ENCODE measurements at places on chromosomes 16 and 17. TPM values are rescaled to one million over a fixed set of nuclear protein-coding genes. Genes with fewer than 3 reads are reported as not detected.

DNA sequence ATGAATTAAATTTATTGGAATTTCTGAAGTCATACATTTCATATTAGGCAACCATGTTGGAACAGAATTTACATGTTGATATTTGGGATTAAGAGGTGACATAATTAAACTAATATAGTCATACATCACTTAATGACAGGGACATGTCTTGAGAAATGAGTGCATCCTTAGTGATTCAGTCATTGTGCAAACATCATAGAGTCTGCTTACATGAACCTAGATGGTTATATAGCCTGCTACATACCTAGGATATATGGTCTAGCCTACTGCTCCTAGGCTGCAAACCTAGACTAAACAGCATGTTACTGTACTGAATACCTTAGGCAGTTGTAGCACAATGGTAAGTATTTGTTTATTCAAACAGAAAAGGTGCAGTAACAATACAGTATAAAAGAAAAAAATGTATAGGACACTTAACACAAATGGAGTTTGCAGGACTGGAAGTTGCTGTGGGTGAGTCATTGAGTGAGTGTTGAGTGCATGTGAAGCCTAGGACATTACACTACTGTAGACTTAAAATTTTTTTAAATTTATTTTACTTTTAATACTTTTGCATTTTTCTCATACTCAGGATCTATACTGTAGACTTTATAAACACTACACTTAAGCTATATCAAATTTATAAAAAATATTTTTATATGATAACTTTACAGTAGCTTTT, 85.6 kb downstream of the OMG start:
- DNase-seq = no peak

GRCh38 chr16:71645450-71645849, 19.5 kb downstream of the MARVELD3 start:
- no peak for DNase-seq

GRCh38 chr17:78128551-78129350, at the start of gene TMC6:
TSS of gene TMC6 (minus strand) at chr17:78128755. CDS start at chr17:78126832, 1,923 bp downstream.
- no peak for DNase-seq

GRCh38 chr16:20871258-20871657, 28.9 kb downstream of the DCUN1D3 start:
- DNase-seq = no peak

The ZNF598 gene
- polyA plus RNA-seq = 15.8 TPM

Data from left kidney (tissue), 8 donors.